Activated T-cell treated with anti-CD3 and anti-CD28 coated beads, Interleukin-2, amount 50 U/mL, for 48 hours (primary cell): ENCODE measurements at places on chromosomes 7 and 10.

DNA sequence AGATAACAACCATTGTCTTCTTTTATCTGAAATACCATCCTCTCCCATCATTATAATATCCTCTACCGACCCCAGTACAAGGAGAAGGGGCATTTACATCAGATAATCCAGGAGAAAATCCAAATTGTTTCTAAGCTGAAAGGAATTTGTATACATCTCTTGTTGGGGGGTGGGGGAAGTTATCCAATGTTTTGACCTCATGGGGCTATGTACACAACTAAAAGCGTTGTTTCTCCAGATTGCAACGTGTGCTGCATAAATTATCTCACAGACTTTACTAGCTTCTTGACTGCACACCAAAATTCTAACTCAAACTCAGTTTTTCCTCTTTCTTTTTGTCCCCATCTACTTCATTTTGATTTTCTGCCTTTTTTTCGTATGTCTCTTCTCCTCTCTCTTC, 156.7 kb downstream of the TWIST1 start:
- DNase-seq: no peak

GRCh38 chr7:151244196-151244840, 4.2 kb downstream of the SMARCD3 start:
- DNase-seq: peak; percentile 79

DNA sequence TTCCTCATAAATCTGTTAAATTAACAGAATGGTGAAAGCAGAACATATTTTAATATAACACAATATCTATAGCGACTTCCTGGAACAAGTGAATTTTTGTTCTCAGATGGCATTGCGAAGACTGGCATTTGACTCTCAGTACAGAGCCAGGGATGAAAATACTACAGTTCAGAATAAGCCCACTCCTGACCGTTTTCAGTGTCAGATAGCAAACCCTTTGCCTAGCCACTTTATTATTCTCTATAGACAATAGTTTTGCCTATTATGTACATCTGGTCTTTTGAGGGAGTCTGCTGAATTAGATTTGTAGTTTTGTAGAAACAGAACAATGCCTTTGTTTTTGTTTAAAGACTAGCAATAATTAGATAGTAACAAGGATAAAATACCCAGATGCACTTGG, 2.3 kb downstream of the MINPP1 start:
- no peak for DNase-seq

DNA sequence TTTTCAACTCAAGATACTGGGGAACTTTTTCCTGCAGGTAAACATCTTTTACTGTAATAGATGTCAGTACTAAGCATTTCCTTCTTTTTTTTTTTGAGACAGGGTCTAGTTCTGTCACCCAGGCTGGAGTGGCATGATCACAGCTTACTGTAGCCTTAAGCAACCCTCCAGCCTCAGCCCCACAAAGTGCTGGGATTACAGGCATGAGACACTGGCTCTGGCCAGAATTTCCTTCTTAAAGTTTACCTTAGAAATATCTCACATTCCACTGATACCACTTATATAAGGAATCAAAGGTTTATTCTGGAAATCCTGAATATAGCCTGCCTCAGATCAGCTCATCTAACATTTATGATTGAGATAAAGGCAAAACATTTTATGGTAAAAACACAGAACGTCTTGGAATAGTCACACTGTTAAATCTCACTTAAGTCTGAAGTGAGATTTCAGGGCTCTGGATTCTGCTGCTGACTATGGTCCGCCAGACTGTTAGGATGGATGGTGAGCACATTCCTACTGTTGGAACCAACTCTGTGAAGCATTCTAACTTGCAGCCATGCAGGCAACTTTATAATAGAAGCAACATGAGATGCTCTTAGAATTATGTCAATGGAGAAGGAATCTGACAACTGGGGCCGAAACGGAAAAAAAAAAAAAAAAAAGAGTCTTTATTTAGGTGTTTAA, 151.9 kb downstream of the ZMYND11 start:
- no peak for DNase-seq

- no peak for DNase-seq
These were observed 28.2 kb upstream of the C10orf53 start for GRCh38 chr10:49651039-49651835.

GRCh38 chr10:132862485-132863420, 76.8 kb upstream of the NKX6-2 start:
- no peak for DNase-seq

DNA sequence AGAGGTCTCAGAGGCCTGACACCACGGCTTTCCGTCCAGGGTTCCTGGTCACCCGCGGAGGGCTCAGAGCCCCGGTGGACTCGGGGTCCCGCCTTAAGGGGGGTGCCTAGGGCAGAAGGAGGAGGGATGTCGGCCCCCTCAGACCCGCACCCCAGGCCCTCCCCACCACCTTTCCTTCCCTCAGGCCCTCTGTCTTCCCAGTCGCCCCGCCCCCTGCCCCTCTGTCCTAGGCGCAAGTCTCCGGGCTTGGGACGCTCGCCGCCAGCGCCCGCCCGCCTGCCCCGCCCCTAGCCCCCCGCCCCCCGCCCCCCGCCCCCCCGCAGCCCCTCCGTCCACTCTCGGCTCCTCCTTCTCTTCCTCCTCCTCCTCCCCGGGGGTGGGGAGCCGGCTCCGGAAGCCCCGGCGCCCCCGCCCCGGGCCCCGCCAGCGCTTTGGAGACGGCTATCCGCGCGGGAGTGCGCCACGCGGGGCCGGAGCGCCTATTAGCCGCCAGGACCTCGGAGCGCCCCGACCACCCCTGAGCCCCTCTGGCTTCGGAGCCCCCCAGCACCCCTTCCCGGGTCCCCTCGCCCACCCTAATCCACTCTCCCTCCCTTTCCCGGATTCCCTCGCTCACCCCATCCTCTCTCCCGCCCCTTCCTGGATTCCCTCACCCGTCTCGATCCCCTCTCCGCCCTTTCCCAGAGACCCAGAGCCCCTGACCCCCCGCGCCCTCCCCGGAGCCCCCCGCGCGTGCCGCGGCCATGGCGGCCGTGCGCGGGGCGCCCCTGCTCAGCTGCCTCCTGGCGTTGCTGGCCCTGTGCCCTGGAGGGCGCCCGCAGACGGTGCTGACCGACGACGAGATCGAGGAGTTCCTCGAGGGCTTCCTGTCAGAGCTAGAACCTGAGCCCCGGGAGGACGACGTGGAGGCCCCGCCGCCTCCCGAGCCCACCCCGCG, at the start of gene AEBP1:
TSS of gene AEBP1 (plus strand) at position 423 of the 937 bp plus-strand sequence. CDS start at position 744, 321 bp downstream.
- peak; percentile 55 for DNase-seq

- DNase-seq: no peak
These were observed 19.8 kb upstream of the RASSF4 start for GRCh38 chr10:44939691-44940401.

GRCh38 chr7:104328970-104329825, 795 bp downstream of the LHFPL3 start:
- DNase-seq: no peak

GRCh38 chr10:110368002-110368401, 63.3 kb upstream of the SMNDC1 start:
- no peak for DNase-seq

DNA sequence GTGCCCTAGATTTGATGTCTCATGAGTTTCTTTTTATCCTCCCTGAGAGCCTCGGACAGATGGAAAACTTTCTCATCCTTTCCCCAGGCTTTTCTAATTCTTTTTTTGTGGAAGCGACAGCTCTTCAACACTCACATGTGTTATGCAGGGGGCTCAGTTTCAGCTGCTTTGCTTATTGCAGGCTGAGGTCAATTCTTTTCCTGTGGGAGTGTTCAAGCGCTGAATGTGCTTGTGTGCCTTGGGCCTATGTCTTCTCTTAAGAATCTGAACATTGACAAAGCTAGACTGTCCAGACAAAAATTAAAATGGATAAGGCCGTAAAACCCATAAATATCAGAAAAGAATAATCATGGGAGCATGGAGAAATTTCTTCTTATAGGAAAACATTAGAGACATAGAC, 125.2 kb upstream of the STEAP4 start:
- no peak for DNase-seq

DNA sequence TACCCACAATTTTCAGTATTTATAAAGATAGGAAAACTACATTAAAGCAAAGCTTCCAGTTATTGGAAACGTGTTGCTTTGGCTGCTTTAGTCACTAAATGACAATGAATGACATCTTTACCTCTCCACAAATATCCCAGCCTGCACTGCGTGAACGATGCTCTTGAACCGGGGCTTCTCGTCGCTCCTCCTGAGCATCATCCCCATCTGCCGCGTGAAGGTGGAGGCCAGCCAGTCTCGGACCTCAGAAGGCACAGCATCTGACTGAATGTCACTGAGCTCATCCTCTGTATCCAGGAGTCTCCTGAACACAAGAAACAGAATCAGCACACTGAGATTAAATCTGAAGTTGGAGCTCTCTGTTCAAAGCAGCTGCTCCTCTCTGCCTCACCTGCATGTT, 191.3 kb downstream of the PDE1C start:
- DNase-seq: no peak

GRCh38 chr10:5442065-5442989, 30.0 kb downstream of the NET1 start:
- DNase-seq: no peak

GRCh38 chr10:112461029-112461887, 14.2 kb downstream of the VTI1A start:
- DNase-seq: peak; percentile 50

- DNase-seq: no peak
These were observed 146.1 kb downstream of the CHN2 start for GRCh38 chr7:29340696-29341095.

DNA sequence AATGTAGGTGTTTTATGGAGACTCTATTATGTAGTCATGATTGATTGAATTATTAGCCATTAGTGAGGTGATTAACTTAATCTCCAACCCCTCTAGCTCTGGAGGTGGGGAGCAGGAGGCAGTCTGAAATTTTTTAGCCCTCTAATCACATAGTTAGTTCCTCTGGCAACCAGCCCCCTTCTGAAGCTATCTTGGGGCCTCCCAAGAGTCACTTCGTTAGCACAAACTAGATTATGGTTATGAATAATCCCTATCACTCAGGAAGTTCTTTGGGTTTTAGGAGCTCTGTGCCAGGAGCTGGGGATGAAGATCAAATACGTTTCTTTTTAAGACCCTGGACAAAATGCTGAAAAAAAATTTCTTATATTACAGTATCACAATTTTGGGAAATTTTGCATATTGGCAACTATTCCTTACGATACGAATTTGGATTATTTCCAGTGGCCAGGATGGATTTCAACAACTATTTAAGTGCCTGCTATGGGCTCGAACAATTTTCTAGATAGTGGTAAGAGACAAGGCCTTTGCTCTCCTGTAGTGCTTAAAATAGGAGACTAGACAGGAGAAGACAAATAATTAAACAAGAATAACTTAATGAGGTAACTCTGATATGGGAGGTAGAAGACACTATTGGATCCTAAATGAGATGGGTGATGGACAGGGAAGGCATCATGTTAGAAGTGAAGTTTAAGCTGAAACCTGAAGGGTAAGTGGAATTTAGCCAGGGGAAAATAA, 52.9 kb downstream of the BTAF1 start:
- no peak for DNase-seq

DNA sequence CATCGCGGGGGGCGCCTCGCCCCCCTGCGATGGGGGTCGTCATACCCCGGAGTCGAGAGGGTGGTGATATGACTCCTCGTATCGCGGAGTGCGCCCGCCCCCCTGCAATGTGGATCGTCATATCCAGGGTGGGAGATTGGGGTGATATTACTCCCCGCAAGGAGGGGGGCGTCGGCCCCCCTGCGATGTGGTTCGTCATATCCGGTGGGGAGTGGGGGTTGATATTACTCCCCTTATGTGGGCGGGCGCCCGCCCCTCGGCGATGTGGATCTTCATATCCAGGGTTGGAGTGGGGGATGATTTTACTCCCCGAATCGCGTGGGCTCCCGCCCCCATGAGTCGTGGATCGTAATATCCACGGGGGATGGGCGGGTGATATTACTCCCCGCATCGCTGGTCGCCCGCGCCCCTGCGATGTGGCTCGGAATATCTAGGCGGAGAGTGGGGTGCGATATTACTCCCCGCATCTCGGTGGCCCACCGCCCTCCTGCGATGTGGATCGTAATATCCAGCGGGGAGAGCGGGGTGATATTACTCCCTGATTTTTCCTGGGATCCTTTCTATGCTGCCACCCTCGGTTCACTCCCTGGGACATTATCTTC, 36.9 kb downstream of the MEIG1 start:
- no peak for DNase-seq

GRCh38 chr10:124741281-124741921, 2.8 kb downstream of the FAM53B start:
- DNase-seq: peak; percentile 87

- no peak for DNase-seq
These were observed 457.6 kb upstream of the LRRN3 start for GRCh38 chr7:110633313-110633712.

GRCh38 chr7:133502498-133502897, 249.6 kb downstream of the EXOC4 start:
- DNase-seq: no peak

GRCh38 chr10:120480065-120480600, 23.1 kb downstream of the PLPP4 start:
- DNase-seq: no peak

- no peak for DNase-seq
These were observed 64.4 kb upstream of the ARID5B start for GRCh38 chr10:61836888-61837754.

GRCh38 chr7:27972276-27972675, 208.3 kb downstream of the JAZF1 start:
- DNase-seq: no peak

DNA sequence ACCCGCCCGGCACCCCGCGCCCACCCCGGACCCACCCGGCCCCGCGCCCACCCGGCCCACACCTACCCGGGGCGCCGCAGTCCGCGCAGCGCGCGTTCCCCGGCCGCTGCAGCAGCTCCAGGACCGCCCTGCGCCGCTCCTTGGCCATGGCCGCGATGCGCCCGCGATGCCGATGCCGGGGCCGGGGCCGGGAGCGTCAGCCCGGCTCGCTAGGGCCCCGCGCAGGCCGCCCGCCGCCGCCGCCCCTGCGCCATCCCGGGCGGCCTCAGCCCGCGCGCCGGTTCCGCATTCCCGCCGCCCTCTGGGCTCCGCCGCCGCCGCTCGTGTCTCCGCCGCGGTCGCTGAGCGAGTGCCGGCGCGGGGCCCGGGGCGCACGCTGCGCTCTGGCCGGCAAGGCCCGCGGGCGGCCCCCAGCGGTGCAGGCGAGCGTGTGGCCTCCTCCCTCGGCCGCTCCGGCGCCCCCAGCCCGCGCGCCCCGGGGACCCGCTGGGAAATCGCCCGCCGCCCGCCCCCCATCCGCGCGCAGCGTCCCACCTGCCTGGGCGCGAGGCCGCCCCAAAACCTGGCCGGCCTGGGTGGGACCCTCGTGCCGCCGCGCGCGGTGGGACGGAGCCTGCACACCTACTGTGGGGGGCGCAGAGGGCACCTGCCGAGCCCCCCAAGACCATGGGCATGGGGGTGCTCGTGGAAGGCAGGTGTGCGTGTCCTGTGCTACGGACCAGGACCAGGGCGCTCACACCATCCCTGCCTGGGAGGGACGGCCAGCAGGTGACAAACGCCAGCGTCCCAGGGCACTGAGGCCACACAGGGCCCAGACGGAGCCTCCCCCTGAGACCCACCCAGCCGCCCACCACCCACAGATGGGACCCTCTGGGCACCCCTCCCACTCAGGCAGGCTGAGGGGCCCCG, at the start of gene ADAP1:
TSS of gene ADAP1 (minus strand) at position 351 of the 909 bp plus-strand sequence. CDS start at position 148, 203 bp downstream.
- peak; percentile 77 for DNase-seq

GRCh38 chr7:108203537-108203936, 73.4 kb upstream of the LAMB4 start:
- DNase-seq: no peak

- DNase-seq: no peak
These were observed 201.8 kb downstream of the EBF3 start for GRCh38 chr10:129761981-129762956.
